ENCODE measurements at places on chromosomes 3 and 15.

GRCh38 chr3:126730376-126730775 lies 26.3 kb downstream of the CHCHD6 start:
- no peak for DNase-seq

DNA sequence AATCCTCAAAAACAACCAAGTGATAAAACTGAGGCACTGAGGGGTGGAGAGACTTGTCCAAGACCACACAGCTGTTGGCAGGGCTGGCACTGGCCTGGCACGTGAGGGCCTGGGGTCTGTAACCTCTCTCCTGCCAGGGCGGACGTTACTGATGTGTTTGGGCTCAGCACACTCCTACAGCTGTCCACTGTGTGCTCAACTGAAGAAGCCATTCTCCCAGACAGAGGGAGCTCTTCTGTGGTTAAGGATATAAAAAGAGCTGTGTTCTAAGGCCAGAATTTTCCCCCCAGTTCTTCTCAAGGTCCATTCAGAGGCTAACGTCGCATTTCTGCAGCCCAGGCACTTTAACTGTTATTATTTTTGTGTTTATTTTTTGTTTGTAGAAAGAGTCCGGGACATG lies 429.0 kb upstream of the ATP11B start:
- no peak for DNase-seq

DNA sequence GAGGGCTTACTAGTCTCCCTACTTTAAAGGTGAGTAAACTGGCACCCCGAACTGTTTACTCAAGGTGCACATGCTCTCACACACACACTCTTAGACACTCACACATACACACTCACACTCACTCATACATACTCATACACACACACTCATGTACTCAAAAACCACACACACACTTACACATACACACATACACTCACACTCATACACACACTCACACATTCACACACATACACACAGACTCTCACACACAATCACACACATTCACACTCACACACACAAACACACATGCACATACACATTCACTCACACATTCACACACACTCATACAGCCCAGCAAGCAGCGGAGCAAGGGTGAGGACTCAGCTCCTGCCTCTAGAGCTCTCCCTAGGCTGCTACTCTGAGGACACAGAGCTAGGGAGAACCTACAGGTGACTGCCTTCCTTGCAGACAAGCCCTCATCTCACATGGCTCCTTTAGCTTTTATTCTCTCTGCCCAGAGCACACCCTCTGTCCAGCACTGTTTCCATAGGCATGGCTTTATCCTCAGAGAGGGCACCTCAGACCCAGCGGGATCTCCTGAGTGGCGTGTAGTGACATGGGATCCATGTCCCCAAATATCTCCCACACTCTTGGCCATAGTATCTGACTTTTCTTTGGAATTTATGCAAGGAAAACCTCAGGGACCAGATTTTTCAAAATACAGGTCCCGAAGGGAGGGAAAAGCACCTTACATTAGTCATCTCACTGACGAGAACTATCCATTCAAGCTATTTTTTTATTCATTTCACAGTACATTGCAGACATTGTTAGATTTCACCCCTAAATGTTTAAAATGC lies 26.2 kb upstream of the ATG7 start:
- DNase-seq, result no peak

GRCh38 chr15:58407236-58407775 lies 24.5 kb upstream of the LIPC start:
- DNase-seq, result no peak

DNA sequence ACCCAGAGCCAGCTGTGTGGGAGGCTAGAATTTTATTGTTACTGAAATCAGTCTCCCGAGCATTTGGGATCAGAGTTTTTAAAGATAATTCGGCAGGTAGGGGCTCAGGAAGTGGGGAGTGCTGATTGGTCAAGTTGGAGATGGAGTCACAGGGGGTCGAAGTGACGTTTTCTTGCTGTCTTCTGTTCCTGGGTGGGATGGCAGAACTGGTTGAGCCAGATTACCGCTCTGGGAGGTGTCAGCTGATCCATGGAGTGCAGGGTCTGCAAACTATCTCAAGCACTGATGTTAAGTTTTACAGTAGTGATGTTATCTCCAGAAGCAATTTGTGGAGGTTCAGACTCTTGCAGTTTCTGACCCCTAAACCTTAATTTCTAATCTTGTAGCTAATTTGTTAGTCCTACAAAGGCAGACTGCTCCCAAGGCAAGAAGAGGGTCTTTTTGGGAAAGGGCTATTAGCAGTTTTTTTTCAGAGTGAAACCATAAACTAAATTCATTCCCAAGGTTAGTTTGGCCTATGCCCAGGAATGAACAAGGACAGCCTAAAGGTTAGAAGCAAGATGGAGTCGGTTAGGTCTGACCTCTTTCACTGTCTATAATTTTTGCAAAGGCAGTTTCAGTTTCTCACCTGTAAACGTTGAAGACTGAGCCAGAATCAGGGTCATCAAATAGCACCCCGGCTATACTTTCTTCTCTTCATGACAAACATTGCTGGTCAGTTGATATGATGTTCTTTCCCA lies 28.2 kb downstream of the FLNB start:
- no peak for DNase-seq

DNA sequence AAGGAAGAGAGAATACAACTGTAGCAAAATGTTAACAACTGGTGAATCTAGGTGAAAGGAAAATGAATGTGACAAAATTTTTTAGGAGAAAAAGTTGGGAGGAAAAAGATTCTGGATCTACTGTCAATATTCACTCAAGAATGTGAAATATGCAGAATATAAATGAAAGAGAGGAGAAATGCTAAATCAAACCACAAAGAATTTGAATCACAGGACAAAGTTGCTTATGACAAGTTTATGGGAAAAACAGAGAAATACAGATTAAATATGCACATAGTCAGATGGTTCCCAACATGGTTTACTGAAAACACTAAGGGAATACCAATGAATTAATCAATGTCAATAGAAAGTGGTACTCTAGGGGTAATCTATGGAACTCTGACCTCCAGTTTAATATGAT lies 27.6 kb downstream of the C3orf33 start:
- no peak for DNase-seq

DNA sequence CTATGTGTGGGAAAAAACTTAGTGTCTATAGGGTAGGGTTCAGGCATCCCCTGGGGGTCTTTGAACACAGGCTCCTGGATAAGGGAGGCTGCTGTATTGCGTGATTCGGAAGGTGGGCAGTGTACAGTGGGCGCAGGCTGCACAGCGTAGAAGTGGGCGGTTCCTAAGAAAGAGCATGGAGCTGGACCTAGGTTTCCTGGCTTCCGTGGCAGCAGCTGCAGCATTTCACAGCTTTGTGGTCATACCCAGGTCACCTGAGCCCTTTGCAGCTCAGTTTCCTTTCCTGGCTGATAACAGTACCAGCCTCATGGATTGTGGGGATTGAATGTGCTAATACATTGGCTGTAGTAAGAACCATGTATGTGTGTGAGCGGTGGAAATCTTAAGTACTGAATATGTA lies 22.2 kb downstream of the CFAP100 start:
- DNase-seq, result no peak

GRCh38 chr3:189165092-189165612 lies 6.6 kb upstream of the TPRG1 start:
- DNase-seq, result no peak

DNA sequence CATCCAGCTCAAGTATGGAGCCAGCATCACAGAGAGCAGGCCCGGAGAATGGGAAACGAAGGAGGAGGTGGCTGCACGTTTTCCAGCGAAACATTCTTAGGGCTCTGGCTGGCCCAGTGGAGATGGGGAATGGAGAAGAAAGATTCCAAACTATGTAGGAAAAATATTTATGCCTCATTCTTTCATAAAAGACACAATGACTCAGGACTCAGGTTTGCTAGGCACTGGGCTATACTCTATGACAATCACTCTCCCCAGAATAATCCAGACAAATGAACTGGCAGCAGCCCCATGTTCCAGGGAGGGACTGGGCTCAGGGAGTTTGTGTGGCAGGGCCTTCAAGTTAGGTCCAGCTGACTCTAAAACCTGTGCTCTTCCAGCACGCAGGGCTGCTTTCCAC lies 110.8 kb upstream of the RAD18 start:
- no peak for DNase-seq

DNA sequence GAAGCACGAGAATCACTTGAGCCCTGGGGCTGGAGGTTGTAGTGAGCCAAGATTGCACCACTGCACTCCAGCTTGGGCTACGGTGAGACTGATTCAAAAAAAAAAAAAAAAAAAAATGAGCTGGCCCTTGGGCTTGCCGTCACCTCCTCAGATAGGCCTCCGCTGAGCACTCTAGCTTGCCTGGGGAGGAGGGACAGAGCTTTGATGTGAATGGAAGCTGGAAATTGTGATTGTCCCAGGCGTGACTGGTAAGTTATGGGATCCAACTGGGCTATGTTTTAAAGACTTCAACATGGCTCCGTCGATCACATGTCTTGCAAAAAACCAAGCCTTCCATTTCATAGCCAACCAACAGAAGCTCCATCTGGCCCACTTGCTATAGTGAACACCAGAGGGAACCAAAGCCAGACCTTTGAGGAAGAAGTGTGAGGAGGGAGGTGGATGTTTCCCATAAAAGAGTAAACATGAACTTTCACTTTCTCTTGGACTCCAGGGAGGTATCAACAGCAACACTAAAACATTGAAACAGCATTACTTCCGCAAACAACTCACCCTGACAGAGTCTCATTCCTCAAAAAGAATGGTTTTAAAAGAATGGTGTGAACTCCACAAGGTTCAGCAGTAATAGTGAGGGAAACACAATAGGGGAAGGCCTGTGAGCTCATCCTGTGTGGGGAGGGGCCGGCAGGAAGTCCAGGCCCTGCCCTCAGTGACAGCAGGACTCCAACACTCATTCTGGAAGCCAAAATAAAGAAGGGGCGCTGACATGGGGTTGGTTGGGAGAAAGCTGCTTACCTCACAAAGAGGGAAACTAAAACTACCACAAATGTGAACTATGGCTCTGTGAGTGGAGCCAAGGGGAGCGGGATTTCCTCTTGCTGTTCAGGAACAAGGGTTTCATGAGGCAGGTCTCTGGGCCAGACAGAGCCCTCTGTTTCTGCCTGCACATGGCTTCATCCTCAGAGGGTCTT lies 59.2 kb upstream of the IL12A start:
- no peak for DNase-seq

DNA sequence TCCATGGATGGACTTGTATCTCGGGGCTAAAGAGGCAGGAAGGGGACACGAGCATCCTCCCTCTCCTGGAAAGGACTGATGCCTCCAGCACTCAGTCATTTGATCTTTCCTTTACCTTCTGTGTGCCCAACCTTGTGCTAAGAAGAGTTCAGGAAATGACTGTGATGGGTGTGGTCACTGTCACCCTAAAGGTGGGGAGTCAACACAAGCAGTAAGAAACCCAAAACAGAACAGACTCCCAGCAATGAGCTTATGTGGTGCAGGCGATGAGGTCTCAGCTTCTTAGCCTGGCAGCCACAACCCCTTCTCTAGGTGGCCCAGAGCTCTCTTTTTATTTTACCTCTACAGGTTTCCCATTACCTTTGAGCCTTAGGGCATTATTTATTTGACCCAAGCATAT lies 3.8 kb downstream of the MPI start:
- no peak for DNase-seq

DNA sequence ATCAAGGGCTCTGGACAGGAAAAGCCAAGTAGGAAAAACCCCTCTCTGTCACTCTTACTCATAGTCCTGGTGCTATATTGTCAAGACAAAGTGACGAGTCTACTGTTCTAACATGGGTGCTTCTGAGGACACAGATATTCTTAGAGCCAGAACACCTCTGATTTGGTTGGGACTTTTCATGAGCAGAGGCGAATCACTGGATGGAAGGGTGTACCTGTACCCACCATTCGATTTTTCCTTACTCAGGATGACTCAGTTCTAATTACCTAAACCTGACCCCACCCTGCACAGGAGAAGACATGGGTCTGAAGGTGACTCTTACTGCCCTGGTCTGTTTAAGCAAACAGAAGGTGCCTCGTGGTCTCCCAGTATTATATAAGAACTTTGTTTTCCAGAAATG lies 58.5 kb downstream of the ABCC5 start:
- no peak for DNase-seq

- no peak for DNase-seq
Measured at GRCh38 chr3:62774221-62774620, 101.0 kb downstream of the CADPS start.

- peak; percentile 86 for DNase-seq
Measured at GRCh38 chr15:82262422-82263026, at the start of the genes EFL1 and SAXO2. TSS of gene EFL1 (minus strand) at chr15:82262734. CDS start at chr15:82261778, 956 bp downstream. TSS of gene SAXO2 (plus strand) at chr15:82262818. CDS start at chr15:82262880, 62 bp downstream.

GRCh38 chr3:196159952-196160804 lies 51.0 kb downstream of the ZDHHC19 start:
- no peak for DNase-seq

GRCh38 chr15:74265046-74265639 lies 29.0 kb downstream of the CCDC33 start:
- DNase-seq, result no peak

DNA sequence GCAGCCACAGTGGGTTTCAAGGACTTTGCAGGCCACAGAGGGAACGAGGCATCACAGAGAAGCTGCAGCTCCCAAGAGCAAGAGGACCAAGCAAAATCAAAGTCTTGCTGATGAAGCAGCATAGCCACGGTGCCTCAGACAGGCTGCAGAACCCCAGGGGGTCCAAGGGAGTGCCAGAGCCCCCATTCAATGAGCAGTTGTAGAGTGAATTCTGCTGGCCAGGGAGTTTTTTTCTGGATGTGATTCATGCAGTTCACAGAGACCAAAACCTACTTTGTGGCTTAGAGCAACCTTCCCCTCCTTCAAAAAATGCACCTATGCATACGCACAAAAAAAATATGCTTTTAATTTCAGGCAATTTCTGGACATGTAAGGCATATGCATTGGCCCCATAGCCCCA lies 409.0 kb downstream of the VPS13C start:
- no peak for DNase-seq

DNA sequence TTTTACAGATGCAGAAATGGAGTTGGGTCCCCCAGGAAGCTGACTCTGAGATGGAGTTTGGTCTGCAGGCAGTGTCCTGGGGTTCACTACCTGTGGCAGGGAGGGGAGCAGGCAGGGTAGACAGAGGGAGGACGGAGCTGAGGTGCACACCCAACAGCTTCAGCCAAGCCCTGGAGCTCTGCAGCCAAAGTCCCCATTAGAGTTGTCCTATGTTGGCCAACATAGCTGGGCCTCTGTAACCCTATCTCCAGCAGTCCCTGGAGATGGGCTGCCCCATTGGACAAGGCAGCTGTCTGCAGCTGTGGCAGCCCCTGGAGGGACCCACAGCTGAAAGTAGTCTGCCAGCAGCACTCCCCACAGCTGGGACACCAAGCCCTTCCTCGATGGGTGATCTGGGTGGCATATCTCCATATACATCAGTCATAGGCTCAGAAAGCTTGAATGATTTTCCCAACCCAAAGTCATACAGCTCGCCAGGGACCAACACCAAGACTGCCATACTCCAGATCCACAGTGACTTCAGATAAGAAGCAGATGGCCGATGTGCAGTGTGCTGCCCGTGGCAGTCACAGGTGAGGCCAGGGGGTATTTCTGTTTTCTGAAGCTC lies 31.9 kb downstream of the STARD5 start:
- no peak for DNase-seq

DNA sequence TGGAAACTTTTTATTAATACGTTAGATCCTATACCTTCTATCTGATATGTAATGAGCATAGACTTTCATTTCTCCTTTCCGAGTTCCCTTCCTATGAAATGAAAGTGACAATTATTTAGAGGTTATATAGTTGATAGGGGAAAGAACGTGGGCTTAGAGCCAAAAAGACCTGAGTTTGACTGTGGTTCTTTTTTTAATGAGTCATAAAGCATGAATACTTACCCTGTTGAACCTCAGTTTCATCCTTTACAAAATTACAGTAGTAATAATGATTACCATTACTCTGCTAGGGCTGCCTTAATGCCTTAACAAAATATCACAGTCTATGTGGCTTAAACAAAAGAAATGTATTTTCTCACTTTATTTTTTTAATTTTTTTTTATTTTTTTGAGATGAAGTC lies 75.9 kb downstream of the AGBL1 start:
- DNase-seq, result no peak
